Fibroblast of skin of scalp (primary cell): ENCODE measurements at places on chromosomes 11 and 22.

GRCh38 chr11:84837402-84838069 is 789.6 kb downstream of the DLG2 start:
- no peak for DNase-seq

GRCh38 chr11:47183969-47184368 is 2.3 kb downstream of the PACSIN3 start:
- DNase-seq = no peak

DNA sequence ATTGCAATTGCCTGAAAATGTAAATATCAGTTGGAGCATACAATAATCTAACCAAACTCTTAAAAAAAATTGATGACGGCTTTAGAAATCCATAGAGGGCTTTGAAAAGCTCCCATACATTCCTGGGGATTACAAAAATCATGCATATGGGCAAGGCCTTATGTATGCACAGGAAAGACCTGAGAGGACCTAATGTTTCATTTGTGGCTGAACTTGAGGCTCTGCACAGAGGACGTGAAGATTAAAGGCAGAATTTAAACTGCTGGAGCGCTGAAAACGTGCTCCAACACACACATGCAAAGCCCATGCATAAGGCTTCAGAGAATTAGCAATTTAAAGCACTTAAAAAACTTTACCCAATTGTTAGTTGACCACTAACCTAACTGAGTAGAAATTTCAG is 3.5 kb downstream of the OR5B12 start:
- DNase-seq = no peak

DNA sequence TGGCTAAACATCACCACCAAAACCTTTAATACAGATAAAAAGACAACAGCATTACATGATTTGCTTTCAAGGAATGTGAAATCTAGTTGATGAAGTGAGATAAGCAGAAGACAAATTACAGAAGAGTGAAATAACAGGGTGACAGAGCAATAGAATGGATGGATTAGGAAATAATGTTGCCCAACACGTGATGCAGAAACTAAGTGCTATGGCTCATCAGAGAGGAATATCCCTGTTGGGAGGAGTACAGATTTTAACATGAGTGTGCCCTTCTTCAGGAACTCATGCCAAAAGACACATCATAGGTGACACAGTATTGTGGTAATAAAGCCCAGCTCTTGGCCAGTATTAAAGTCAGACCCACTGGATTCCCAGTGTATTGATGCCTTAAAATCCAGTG is 176.6 kb upstream of the RAG2 start:
- peak; percentile 36 for DNase-seq

DNA sequence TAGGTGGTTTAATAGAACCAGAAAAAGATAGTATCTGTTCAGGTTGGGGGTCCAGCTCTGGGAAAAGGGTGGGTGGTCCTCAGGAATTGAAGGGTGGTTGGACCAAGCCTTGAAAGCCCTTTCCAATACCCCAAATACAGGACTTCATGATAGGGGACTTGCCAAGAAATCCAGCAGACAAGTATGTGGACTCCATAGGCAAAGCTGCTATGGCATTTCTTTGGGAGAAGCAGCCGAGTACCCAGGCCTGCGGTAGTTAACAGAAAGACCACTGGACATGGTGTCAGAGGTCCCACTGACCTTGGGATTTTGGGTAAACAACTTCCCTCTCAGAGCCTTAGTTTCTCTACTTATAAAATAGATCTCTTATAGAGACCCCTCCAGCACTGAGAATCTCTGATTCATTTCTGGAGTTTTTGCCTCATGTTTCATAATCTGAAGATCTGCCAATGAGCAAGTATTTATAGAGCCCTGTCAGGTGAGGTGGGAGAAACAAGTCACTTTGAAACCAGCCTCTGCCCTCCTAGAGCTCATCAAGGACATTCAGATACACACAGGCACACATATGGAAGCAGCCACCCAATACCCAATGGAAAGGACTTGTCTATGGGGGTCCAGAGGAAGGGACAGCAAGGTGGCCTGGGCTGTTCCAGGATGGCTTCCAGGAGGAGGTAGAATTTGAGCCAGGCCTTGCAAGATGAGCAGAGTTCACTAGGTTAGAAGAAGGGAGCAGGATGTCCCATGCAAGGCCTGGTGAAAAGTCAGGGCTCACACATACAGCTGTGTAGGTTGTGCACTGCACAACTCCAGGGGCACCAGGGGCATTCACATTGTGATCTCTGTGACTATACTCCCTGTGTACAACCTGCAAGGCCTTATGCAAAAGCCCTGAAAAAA is 31.0 kb upstream of the ACCSL start:
- peak; percentile 37 for DNase-seq
